ENCODE measurements at places on chromosomes 2 and 18.

GRCh38 chr2:241217320-241218031 lies 29.0 kb downstream of the ANO7 start:
- no peak for DNase-seq

DNA sequence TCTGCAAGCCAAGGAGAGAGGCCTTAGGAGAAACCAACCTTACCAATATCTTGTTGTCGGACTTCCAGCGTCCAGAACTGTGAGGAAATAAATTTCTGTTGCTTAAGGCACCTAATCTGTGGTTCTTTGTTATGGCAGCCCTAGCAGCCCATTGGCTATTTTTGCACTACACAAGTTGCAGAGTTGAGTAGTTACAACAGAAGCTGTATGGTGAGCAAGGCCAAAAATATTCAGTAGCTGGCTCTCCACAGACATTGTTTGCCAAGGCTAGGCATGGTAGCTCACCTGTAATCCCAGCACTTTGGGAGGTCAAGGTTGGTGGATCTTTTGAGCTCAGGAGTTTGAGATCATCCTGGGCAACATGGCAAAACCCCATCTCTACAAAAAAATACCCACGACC lies 27.1 kb upstream of the SCYGR1 start:
- DNase-seq = no peak

DNA sequence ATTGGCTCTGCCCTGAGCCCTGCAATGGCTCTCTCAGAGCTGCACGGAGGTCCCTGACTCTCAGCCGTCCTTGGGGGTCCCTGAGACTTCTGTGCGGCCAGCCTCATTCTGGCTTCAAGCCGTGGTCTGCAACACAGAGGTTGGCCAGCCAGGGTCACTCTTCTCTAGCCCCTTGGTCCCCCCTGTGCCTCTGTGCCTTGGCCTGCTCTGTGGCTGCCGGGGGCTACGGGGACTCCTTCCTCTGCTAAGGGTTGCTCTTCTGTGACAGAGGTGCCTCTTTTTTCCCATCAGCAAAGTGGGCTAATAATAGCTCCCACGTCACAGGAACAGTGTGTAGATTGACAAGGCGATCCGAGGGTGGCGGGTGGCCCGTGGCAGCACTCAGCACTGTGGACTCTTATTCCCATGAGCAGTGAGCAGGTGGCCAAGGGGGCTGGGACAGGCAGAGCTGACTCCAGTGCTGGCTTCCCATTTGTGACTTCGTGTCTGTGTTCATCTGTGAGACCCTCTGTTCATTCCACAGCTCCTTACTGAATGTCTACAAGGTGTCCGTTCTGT lies 19.4 kb downstream of the INHBB start:
- no peak for DNase-seq

- DNase-seq = no peak
These were observed 189.7 kb downstream of the PID1 start for GRCh38 chr2:229081411-229081810.

DNA sequence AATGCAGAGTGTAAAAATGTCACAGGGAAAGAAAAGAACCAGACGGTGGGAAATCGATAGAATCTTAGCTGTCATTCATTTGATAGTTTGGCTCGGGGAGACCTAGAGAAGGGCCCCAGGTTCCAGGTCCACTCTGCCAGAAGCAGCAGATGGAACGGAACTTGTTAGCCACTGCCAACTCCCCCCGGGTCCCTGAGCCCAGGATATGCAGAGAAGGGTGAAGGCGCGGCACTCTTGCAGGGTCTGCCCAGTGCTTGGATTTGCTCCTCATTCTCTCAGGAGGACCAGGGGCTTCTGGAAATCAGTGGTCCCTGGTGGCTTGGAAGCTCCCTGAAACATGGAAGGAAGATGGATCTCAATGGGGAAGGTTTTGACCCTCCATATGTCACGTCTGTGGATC lies 11.6 kb upstream of the XDH start:
- DNase-seq = no peak
